NCI-H1436 (cell line): ENCODE measurements at places on chromosomes 2 and 18.
A peak's percentile ranks its signal among the peaks of the same experiment; 100 is the strongest.

GRCh38 chr2:172513935-172514586, 41.8 kb upstream of the PDK1 start:
- no peak for DNase-seq

DNA sequence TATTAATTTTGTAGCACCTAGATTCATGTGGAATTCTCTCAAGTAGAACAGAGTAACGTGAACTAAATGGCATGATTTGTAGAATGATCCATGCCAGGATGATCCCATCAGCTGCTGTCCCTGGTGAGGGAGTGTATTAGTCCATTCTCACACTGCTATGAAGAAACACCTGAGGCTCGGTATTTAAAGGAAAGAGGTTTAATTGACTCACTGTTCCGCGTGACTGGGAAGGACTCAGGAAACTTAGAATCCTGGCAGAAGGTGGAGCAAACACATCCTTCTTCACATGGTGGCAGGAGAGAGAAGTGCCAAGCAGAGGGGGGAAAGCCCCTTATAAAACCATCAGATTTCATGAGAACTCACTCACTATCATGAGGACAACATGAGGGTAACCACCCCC, 312.6 kb downstream of the PTPRM start:
- DNase-seq = no peak

- DNase-seq = no peak
These were observed 81.2 kb downstream of the SH3YL1 start for GRCh38 chr2:182509-183122.

GRCh38 chr2:9519250-9519649, 36.4 kb downstream of the ADAM17 start:
- no peak for DNase-seq

GRCh38 chr2:55887901-55888624, 35.5 kb downstream of the EFEMP1 start:
- no peak for DNase-seq

DNA sequence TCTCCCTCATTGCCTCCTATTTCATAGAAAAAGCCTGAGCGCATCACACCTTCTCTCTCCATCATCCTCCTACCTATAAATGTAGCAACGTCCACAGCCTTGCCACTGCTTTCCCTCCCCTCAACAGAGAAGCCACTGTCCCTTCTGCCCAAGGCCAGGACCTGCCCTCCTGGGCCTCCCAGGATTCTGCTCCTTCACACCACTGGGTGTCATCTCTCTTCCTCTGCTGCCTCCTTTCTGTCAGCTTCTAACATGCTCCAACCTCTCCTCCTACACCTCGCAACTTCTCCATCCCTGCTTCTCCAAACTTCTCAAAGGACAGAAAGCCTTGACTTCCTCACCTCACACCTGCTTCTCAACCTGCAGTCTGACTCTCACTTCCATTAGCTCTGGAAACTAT, 21.2 kb upstream of the ME2 start:
- DNase-seq = no peak

DNA sequence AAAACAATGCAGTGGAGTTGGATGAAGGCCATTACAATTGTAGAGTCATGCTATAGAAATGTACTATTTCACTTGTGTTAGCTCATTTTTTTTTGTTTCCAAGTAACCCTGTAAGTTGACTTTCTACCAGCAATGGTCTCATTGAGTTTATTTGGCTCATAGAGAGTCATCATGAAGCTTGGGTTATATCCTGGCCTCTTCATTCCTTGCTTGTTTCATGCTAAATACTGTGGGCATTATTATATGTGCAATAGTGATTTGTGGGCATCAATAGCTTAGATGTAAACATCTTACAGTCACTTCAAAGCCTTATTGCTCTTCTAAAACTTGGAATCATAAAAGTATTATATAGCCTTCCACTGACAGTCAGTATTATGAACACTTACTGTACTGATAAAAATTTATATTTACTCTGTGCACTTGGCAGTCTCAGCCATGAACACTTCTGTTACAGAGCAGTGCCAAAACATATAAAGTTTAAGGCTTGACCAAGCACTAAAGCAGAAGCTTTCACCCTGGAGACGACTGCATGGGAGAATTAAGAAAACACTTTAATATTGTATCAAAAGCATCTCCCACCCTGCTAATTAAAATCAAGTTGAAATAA, 751.2 kb downstream of the SATB2 start:
- no peak for DNase-seq

GRCh38 chr18:12726331-12726730, 23.5 kb downstream of the PSMG2 start:
- no peak for DNase-seq

GRCh38 chr18:6616981-6617380, 112.5 kb upstream of the ARHGAP28 start:
- DNase-seq = no peak

GRCh38 chr2:218400167-218400929, 680 bp downstream of the CTDSP1 start:
- no peak for DNase-seq

DNA sequence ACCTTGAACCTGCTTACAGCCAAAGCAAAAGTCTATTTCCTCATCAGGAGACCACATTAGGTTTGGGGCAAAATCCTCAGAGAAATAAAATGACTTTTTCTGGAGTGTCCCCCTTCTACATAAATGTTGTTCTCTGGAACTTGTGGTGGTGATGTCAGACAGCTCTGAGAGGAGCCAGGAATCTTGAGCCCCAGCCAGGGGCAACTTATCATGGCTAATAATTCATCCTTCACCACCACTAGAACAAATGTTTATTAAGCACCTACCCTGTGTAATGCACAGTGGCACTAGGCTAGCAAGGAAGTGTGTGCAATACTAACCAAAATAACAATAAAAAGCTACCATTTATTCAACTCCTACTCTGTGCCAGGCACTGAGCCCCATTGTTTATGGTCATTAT, 9.0 kb upstream of the BMP10 start:
- DNase-seq = no peak

- DNase-seq = no peak
These were observed 7.3 kb downstream of the FOSL2 start for GRCh38 chr2:28399956-28400355.

GRCh38 chr2:196954001-196954400, 27.5 kb upstream of the PGAP1 start:
- peak; percentile 55 for DNase-seq

GRCh38 chr2:161306919-161307318, 1.3 kb upstream of the PSMD14 start:
- no peak for DNase-seq

DNA sequence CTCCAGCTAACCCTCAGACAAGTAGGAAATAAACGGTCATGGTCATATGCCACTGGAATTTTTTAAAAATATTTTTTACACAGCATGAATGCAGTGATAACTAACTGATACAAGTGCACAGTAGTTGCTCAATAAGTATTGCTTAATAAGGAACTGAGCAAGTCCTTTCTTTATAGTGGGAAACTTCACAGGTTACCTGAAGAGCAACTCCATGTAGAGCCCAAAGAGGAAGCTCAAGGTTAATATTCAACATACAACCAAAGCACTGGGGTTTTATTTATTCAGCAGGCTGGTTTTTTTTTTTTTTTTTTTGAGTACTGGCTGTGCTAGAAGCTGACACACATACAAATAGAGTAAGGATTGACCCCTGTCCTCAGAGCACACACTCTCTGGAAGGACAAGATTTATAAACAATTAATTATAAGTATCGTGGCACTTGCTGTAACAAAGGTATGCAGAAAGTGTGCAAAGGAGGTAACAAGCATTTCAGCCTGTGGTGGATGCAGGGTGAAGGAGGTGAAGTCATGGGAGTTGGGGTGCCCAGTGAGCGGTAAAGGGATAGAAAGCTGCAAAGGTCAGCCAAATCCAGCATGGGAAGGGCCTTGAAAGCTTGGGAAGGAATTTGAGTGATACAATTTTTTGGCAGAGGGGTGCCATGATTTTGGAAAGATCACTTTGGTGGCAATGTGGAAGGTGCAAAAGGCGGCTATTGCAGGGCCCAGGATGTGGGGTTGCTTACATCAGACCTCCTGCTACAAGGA, 52.7 kb downstream of the ATOH8 start:
- DNase-seq = no peak

- no peak for DNase-seq
These were observed 67.2 kb downstream of the CUL3 start for GRCh38 chr2:224517963-224518362.

GRCh38 chr2:36741188-36741837, 44.8 kb downstream of the VIT start:
- DNase-seq = no peak

- no peak for DNase-seq
These were observed 102.1 kb upstream of the NEDD4L start for GRCh38 chr18:57941841-57942489.

DNA sequence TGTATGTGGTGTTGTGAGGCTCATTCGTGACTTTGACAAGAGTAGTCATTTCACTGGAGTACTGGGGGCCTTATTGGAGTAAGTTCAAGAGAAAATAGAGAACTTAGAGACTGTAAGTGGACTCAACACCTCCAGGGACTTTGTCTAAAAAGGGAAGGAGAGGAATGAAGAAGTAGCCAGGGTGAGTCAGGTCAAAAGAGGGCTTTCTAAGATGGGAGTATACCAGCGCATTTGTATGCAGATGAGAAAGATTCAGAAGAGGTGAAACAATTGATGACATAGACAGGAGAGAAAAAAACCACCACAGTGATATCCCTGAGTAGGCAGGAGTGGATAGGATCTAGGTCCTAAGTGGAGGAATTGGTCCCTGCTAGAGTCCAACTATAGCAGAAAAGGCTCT, 246.8 kb downstream of the IKZF2 start:
- DNase-seq = no peak

DNA sequence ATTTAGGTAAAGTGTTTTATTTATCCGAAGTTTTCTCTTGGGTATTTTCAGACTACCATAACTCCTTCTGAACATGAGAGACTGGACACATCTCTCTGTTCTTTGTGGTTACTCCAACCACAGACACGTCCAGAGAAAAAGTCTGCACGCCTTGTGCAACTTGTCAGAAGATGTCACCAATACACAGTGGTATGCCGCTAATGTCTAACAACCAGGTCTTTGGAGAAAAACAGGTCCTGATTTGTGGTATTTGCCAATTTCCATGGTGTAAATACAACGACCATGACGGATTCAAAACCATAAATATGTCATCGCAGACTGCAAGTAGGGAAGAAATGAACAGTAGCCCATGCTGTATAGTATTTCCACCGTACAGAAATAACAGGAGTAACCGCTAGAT, 620.6 kb upstream of the ID2 start:
- no peak for DNase-seq

DNA sequence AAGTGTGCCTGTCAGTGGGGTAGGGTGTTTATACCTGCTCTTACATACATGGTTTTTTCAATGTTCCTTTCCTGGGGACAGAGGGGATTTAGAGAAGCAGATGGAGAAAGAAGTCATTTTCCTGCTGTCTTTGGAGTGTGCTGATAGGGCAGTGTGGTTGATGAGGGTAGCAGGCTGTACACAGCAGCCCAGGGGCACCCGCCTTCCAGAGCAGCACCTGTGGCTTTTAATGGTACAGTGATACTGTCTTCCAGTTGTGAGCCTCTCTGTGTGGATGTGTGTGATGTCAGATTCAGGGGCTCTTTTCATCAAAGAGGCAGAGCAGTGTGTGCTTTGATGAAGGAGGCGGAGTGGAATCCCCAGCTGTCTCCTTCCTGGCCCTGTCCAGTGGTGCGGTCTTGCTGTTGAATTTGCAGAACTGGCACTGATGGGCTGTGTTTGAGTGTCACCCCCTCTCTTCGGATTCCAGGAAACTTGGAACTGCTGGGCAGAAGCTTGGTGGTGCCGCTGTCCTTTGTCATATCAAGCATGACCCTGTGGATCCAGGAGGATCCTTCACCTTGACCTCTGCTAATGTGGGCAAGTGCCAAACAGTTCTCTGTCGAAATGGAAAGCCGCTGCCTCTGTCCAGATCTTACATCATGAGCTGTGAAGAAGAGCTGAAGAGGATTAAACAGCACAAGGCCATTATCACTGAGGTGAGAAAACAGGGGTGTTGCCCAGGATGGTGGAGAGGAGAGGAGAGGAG, 259.8 kb downstream of the PHLPP1 start:
- no peak for DNase-seq

- no peak for DNase-seq
These were observed 126.2 kb upstream of the EML6 start for GRCh38 chr2:54597153-54597848.

- DNase-seq = no peak
These were observed 73.6 kb upstream of the COL5A2 start for GRCh38 chr2:189252991-189253675.

GRCh38 chr2:70964596-70965386, 13.6 kb upstream of the ANKRD53 start:
- no peak for DNase-seq

DNA sequence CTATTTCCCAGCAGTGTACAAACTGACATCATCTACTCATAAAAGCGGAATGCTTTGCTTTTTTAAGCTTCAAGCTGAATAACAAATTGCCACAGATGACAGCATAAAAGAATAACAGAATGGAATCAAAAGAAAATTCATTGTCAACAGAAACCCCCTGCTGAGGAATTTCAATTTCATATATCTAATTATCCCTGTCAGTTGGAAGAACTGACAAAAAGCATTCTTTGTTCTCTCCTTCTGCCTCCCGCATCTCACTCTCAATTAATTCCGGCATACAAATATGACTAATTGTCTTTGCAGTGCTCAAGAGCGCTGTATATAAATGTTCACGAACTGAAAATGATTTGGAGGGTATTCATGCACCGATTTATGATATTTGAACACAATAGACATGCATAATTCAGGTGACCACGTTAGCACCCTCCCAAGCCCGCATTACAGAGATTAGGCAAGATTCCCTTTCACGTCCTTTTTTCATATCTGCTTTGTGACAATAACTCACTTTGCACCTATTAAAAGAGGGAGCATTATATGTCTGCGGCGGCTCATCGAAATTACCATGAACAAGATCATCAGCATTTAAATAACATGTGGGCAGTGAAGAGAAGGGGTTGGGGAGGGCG, 277.7 kb upstream of the SALL3 start:
- no peak for DNase-seq

- DNase-seq = no peak
These were observed 84.7 kb downstream of the TNFRSF11A start for GRCh38 chr18:62409821-62410220.

- DNase-seq = peak; percentile 17
These were observed 129.8 kb upstream of the RAB6C start for GRCh38 chr2:129849559-129850160.
